SHP77 (cell line): ENCODE measurements at places on chromosomes 12 and 14.
A peak's percentile ranks its signal among the peaks of the same experiment; 100 is the strongest.

DNA sequence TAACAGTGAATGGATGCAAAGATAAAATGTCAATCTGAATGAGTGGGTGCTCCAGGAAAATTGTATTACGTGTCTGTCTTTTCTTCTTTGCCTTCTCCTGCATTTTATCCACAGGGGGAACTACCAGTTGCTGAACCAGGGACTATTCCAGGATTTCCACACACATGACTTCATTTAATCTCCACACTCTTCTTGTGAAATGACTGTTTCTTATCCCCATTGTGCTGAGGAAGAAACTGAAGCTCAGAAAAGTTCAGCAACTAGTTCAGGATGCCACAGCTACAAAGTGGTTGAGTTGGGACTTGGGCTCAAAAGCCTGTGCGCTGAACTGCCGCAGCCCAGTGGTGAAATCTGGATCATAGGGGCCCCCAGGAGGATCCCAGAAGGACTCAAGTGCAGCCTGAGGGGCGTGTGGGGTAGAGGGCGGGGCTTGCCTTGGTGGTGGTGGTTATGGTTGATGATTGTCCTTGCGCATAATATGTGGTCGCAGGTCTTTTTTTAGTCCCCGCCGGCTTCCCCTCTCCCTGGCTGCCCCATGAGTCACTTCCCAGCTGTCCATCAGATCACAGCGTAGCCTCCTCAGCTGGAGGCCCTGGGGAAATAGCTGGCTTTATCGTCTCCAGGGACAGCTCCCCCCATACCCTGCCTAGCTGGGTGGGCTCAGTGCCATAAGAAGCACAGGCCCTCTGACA lies 235.2 kb upstream of the CRY1 start:
- DNase-seq, result no peak

GRCh38 chr14:58171090-58171489 lies 19.1 kb upstream of the ARMH4 start:
- peak; percentile 94 for DNase-seq

- DNase-seq, result peak; percentile 41
These were observed 307.1 kb downstream of the RPL10L start for GRCh38 chr14:46344327-46344937.

- DNase-seq, result peak; percentile 22
These were observed 14.5 kb upstream of the KRT83 start for GRCh38 chr12:52335598-52336262.

DNA sequence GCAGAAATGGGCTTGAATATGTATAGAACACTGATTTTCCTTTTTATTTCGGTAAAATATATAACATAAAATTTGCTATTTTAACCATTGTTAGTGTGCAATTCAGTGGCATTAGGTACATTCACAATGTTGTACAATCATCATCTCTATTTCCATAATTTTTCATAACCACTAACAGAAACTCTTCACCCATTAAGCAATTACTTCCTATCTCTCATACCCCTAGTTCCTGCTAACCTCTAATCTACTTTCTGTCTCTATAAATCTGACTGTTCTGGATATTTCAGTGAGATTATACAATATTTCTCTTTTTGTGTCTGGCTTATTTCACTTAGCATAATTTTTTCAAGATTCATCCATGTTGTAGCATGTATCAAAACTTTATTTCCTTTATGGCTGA lies 8.9 kb upstream of the RNF212B start:
- DNase-seq, result no peak

DNA sequence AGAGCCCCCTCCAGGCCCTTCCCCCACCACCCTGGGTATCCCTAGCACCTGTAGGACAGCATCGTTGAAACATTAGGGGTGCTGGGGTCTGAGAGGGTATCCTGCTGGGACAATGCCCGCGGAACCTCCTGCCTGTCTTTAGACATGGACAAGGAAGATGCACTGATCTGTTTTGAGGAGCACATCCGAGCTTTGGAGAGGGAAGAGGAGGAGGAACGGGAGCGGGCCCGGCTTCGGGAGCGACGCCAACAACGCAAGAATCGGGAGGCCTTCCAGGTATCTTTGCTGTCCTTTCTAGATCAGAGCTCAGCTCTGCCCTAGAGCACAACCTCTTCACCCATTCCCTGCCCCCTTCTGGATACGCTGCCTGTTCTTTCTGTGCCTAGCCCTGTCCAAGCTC lies 13.2 kb downstream of the PRPF40B start:
- no peak for DNase-seq

- no peak for DNase-seq
These were observed 90.2 kb downstream of the NTN4 start for GRCh38 chr12:95700316-95700785.

DNA sequence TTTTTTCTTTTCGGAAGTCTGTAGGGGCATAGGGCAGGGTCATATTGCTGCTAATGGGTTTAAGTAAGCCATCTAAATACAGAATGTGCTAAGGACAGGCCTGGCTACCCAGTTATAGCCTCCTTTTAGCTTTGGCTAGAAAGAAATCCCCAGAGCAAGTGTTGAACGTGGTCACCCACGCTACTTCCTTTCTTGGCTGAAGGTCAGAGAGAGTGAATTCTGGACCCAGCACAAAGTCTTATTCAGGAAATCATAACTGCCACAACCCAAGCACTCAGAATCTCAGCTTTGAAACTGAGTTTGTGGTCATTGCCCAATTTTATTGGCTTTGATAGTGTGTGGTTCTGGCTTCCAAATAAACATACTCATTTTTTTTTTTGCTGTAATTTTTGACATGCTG lies 542.1 kb upstream of the ATP2B1 start:
- DNase-seq, result no peak

DNA sequence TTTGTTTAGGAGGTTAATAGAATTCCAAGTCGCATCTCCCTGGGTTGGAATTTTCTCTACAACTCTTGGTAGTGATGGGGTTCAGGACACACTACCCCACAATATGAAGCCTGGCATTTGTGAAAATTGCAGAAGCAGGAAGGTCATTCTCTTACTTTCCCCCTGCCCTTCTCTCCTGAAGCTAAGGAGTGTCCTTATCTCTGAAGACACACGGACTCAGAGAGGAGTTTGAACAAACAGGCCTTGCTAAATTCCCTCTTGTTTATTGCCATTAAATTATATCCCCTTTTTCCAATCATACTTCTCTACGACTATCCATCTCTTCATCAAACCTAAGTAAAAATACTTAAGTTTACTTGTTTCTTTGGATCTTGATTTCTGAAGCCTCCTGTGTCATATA lies 443.0 kb downstream of the RAD51B start:
- no peak for DNase-seq

DNA sequence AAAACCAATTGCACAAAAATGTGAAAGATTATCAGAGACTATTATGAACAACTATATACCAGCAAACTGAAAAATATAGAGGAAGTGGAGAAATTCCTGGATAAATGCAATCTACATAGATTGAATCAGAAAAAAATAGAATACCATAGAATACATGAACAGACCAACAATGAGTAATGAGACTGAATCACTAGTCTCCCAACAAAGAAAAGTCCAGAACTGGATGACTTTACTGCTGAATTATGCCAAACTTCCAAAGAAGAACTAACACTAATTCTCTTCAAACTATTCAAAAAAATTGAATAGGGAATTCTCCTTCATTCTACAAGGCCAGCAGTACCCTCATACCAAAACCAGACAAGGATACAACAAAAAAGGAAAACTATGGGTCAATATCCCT lies 60.6 kb downstream of the GUCY2C start:
- DNase-seq, result no peak

GRCh38 chr14:51677266-51677665 lies 25.6 kb downstream of the FRMD6 start:
- no peak for DNase-seq

GRCh38 chr12:100142851-100143559 lies at the start of gene BLTP3B:
Gene BLTP3B, minus strand, starts transcription at chr12:100142874. Its CDS starts 239 bp downstream, at chr12:100142635.
- peak; percentile 74 for DNase-seq

- DNase-seq, result peak; percentile 18
These were observed 107.0 kb downstream of the EXOC5 start for GRCh38 chr14:57161583-57162234.

DNA sequence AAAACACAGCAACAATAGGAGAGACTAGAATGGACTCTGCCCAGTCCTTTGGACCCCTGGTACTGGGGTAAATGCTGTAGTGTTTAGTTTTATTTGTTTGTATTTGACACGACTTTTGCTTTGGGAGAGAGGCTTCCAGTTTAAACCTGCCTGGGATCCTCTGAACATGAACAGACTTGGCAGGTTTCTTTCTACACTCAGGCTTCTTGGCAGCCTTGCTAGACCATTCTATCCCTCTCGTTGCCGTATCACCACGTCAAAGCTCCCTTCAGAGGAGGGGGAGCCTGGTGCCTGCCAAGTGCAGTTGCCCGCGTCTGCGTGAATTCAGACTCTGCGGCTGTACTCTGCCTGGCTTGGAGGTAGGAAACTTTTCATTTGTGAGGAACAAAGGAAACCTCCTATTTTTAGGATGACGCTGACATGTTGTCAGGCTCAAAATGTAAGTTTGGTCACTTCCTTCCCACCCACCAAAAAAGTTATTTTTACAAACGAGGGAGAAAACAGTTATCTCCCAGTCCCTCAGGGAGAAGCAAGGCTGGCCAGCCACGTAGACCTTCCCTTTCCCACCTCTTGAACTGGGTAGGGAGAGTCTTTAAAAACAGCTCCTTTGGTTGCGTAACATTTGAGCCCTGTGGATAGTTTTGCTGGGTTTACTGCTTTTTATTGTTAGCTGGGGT lies 25.9 kb downstream of the CD9 start:
- no peak for DNase-seq

DNA sequence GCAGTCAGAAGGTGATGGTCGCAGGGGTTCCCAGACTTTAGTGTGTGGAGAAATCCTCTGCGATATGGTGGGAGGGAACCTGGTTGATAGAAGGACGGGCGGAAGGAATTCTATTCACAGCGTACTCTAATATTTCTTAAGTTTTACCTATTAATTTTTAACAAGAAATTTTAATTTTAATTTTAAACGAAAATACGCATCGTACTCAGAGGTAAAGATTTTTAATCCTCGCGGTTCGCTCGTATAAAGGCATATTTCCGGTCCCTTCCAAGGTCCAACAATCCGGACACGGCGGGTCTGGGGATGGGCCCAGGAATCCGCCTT lies 338 bp upstream of the SLC48A1 start:
- DNase-seq, result no peak

DNA sequence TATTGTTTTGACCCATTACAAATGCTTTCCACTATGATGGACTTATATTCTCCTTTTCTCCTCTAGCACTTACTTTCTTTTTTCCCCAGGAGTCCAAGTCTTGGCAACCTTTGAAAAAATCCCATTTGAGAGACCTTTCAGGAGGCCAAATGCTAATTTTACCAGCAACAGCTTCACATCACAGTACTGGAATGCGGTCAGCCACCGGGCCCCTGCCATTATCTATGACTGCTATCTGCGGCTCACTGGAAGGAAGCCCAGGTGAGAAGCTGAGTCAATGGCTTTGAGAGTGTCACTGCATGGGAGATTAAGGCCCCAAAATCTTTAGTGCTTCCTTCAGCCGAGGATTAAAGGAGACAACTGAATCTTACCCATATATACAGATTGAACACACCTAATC lies 64.2 kb downstream of the ERGIC2 start:
- DNase-seq, result no peak

DNA sequence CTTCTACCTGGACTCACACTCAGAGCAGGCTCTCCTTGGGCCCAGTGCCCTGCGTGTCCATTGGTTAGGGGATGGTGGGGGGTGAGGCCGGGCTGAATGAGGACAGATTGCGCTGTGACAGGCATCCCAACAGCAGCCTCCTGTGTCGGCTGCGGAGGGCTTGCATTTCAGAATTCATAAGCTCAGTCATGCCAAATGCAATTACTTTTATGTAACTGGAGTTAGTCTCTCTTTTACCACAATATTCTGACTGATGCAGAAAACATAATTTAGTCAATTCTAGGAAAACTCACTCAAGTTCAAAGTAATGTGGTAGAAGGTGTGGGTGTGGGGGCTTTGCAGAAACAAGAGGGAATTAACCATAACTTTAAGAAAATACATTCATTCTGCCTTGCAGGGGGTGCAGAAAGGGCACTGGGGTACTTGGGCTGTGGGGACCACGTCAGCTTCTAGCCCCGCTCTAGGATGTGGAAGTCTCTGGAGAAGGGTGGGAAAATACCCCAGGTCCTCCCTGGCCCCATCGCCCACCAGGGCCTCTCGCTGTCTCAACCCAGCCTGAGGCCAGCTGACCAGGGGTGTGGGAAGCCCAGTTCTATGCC lies 257.7 kb downstream of the ADGRD1 start:
- no peak for DNase-seq

DNA sequence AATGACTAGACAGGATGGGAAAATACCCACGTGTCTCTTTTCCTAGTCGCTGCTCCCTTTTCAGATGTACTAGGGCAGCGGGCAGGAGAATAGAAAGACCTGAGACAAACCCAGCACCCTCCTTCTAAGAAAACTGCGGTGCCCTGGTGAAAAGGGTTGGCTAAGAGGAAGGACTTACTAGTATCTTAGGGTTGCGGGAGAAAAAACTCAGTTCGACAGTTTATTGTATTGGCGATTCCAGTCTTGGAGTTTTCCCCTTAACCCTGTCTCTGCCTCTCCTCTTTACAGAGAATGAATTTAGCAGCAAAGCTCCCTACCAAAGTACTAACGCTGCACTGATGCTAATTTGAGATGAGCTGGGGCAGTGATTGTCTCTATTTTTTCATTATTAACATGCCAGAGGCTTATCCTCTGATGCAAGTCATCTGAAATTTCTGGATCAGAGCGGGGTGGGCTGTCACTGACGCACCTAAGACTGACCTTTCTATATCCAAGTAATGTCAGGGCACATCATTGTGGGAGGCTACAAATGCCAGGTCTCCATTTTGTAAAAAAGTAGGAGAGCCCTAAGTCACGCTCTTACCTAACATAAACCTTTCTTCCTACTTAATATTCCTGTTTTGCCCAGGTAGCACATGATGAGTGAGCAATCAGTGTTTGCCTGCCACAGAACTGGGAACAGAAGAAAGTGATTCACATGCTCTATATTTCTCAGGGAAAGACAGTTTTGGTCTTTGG lies 916 bp upstream of the PAWR start:
- peak; percentile 43 for DNase-seq

DNA sequence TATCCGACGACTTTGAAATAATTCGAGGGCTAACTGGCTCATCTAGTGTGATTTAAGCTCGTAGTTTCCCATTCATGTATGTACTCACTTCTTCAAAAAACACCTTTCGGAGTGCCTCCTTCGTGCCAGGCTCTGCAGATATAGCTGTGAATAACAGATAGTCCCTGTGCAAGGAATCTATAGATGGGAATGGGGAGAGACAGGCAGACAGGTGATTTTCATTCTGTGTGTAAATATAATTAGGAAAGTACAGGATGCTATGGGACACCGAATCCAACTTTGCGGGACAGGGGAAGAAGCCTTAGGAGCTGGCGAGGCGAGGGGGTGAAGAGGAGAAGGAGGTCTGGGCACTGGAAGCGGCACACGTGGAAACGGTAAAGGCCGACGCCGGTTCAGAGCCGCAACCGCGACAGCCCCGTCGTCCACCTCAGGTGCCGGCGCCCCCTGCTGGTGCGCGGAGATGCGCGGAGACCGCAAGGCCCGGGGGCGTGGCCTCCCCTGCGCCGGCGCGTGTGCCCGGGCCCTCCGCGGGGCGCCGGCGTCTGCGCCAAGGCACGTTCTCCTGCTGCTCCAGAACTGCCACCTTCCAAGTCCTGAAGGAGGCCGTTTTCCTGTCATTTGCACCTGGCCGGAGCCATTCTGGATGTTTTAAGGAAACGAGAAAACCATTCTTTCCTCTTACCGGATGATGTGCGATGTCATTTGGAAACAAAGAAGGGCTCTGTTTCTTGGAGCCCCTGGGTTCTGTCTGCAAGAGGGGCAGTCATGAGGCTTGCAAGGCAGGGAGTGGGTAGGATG lies 18.0 kb upstream of the CACNA1C start:
- no peak for DNase-seq

GRCh38 chr14:103209506-103209905 lies 86.2 kb downstream of the TNFAIP2 start:
- no peak for DNase-seq
